ENCODE measurements at places on chromosomes 16 and 17.

DNA sequence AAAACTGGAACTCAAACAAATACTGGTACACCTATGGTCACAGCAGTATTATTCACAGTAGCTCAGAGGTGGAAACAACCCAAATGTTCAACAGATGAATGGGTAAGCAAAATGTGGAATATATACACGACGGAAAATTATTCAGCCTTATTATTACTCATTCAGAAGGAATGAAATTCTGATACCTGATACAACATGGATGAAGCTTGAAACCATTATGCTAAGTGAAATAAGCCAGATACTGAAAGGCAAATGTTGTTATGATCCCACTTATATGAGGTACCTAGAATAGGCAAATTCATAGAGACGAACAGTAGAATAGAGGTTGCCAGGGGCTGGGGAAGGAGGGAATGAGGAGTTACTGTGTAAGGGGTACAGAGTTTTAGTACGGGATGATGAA, 27.1 kb upstream of the MYLK3 start:
- DNase-seq, result no peak

DNA sequence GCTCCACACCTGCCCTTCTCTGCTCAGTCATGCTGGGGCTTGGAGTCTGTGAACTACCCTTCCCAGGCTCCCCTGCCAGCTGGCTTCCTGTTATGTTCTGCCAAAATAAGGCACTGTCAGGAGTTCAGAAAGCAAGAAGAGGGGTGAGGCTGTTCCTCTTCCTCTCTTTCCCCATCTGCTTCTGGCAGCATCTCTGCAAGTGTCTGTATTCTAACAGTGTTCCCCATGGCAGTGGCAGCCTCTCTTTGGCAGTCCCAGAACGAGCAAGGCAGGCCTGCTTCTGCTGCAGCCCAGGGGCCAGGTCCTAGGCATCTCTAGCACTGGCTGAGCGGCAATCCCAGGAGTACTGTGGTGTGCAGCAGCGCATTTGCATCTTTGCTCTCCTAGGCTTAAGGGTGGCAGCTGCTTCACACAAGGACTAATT, 219.1 kb downstream of the STX8 start:
- no peak for DNase-seq

DNA sequence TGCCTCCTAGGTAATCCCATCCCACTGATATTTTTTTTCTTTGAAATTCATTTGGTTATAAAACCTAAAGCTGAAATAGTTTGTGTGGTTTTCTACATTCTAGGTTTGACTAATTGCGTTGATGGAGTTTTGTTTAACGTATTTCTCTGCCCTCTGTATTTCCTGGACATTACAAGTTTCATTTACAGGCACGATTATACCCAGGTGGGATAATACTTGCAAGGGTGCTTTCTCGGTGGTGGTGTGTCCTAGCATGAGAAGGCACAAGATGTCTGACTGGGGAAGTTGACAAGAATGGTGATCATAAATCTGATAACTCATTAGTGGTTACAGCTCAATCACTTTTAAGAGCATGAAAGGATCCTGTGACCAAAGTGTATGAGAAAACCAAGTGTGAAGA, 45.0 kb downstream of the DYNLRB2 start:
- DNase-seq, result no peak

DNA sequence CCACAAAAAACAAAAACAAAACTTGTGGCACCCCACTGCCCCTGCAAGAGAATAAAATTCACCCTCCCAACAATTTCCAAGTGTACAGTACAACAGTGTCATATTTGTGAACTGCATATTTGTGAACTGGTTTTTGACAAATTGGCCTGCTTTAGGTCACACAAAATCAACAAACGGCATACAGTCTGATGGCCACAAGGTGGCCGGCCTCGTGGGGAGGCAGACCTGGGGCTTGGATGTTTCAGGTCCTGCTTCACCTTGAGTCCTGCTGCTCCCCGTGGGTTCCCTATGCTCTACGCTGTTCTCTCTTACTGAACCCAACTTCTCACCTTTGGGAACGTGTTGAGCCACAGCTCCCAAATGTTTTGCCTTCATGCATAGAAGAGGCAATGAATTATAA, 102.2 kb downstream of the CDK5R1 start:
- DNase-seq, result no peak

- DNase-seq, result no peak
Measured at GRCh38 chr16:11630046-11630767, 38.0 kb upstream of the SNN start.

DNA sequence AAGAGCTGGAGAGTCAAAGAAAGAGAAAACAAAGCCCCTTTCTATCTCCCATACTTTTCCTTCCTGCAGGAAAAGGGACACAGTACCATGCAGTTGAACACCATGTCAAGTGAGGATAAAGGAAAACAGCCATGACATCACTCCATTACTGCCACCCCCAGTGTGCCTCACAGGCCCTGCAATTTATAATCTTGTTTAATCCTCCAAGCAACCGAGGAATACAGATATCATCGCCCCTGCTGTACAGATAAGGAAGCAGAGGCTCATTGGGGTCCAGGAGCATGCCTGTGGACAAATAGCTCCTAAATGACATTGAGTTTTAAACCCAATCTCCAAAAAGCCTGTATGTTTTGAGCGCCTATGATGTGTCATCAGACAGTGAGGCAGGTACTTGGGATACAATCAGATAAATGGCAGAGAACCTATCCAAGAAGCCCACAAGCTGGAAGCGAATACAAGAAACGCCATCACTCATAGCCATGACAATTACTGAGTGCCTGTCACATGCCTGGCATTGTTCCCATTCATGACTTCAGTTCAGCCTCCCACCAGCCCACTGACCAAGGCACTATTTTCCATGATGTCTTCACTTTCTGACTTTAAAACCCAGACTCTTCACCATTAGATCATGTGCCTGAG, 45.5 kb downstream of the CPPED1 start:
- no peak for DNase-seq

DNA sequence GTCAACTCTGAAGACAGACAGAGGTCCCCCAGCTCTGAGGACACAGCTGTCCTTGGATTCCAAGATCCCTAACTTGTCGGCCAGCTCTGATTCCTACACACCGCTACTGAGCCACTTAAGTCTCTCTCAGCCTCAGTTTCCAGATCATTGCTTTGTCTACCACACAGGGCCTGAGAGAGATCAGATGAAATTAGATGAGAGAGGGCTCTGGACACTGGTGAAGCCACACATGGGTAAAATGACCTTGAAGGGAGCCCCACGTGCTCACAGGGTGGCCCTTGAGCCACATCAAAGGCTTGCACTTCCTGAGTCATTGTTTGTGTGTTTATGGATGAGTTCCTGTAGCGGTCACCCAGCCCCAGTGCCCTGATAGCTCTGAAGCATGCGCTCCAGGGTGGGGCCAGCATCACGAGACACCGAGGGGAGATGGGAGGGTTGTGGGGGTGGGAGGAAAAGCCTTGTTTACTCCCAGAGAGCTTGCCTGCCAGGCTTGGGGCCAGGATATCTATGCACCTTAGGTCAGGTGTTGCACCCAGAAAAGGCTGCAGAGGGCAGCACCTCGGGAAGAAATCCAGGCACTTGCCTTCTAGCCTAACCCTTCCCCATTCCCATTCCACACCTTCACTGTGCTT, 32.7 kb upstream of the SLC6A2 start:
- no peak for DNase-seq

- DNase-seq, result no peak
Measured at GRCh38 chr17:16927641-16928321, 44.1 kb downstream of the TNFRSF13B start.

- DNase-seq, result no peak
Measured at GRCh38 chr17:29102741-29103181, 59.8 kb downstream of the PIPOX start.

DNA sequence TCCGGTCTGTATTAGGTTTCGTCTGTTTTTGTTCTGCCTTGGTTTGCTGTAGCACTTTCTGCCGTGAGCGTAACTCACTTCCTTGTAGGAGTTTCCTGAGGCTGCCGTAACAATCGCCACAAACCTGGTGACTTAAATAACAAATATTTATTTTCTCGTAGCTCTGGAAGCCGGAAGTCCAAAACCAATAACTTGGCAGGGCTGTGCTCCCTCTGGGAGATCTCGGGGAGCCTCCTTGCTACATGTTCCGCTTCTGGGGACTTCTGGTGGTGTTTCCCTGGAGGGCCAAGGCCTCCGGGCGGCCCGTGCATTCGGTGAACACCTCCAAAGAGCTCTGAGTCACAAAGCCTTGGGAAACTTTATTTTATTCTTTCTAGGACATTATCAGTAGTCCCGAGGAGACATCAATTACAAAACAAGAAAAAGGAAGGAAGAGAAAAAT, 6.8 kb upstream of the WDR45B start:
- no peak for DNase-seq

- peak; percentile 53 for DNase-seq
Measured at GRCh38 chr16:66335704-66336329, 30.7 kb upstream of the CDH5 start.

- DNase-seq, result no peak
Measured at GRCh38 chr17:3740611-3741073, 16.9 kb downstream of the HASPIN start.

DNA sequence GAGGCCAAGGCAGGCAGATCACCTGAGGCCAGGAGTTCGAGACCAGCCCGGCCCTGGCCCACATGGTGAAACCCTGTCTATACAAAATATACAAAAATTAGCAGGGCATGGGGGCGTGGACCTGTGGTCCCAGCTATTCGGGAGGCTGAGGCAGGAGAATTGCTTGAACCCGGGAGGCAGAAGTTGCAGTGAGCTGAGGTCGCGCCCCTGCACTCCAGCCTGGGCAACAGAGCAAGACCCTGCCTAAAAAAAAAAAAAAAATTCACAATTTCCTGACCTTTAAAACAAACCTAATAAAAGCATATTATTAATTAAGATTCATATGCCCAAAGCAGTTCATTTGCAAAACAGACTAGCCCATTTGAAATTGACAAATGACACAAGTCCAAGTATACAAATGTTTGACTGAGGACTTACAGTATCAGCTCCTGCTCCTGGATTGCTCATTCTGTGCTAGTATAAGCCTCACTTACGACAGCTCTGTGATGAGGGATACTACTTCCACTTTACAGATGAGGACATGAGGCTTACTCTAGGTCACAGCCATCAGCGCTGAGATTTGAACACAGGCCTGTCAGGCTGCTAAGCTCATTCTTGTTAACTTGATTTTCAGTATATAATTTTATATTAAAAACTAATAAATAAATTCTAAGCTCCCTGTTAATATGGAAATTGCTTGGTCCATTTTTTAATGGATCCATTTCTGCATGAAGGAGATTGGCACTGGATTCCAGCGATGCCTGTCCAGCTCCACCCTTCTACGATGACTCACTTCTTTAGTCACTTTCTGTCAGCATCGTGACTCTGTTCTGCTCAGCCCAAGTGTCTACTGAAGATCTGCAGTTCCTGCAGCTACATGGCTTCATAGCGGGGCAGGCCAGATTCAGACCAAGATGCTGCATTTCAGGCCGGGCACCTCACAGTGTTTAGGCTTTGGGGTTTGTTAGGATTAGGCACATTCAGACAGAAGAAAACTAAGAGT, 88.2 kb downstream of the WDR59 start:
- peak; percentile 53 for DNase-seq

DNA sequence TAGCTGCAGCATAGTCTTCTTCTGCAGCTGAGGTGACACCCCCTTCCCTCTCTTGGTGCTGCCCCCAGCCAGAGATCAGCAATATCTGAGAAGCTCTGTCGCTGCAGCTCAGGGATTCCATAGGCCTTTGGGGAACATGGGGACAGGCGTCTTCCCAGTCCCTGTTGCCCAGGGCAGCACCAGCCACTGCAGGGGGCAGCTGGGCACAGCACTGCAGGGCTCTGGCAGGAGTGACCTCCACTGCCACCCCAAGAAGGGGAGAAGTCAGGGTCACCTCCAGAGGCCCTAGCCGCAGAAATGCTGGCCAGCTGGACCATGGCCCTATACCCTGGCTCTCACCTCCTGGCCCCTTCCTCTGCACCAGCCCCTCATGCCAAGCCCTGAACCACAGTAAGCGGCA, 16.9 kb downstream of the SCN4A start:
- DNase-seq, result no peak

- no peak for DNase-seq
Measured at GRCh38 chr16:66774981-66775380, 23.6 kb upstream of the DYNC1LI2 start.

- no peak for DNase-seq
Measured at GRCh38 chr17:50099003-50099402, 3.9 kb downstream of the PDK2 start.

- DNase-seq, result no peak
Measured at GRCh38 chr16:15552507-15552906, 90.4 kb downstream of the MARF1 start.

DNA sequence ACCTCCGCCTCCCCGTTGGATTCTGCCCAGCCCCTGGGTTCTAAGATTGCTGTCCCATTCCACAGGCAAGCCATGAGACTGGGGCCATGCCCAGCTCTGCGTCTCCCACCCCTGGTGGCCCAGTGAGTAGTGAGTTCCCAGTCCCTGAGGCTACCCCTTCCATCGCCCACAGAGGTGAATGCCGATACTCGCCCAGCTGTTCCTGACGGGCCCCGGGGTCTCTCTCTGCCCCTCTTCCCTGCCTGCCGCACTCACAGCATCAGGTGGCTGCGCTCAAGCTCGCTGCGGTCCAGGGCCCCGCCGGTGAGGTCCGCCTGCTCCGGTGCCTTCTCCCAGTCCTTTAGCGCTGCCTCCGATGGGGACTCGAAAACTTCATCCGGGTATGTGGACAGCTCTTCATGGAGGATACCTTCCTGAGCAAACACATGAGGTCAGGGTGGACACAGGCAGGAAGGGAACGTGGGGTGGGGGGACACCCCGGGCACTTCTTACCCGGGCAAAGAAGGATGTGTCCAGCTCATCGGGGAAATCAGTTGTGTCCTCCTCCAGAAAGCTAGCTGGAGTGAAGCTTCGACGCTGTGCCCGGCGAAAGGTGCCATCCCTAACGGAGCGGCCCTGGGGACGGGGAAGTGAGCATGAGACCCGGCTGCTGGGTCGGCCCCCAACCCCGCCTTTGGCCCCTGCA, 8.8 kb downstream of the SNRNP25 start:
- no peak for DNase-seq

DNA sequence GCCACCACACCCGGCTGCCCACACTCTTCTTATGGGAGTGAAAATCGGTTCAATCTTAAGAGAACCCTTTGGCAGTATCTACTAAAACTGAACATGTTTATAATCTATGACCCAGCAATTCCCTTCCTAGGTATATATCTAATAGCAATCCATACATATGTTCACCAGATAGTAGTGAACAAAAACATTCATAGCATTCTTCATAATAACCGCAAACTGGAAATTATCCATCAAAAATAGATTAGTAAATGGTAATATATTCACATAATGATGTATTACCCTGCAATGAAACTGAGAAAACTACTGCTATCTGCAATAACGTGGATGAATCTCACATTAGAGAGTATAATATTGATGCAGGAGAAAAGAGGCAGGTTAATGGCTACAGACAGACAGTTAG, 23.1 kb downstream of the COPRS start:
- no peak for DNase-seq

DNA sequence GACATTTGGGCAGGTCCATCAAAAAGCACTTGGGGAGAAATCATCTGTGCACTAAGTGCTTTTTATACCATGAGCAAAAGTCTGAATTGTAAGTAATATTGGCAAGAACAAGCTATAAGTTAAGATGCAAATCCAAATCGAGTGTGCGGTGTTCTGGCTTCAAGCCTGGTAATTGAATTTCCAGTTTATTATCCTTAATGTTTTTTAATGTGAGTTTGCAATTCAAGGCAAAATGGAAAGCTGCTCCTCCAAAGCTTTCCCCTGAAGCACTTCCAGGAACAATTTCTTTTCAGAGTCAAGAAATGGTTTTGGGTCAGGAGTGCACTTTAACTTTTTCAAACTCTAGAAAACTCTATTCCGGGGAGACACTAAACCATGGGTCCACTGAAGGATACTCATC, 445.7 kb downstream of the TOX3 start:
- DNase-seq, result no peak

- DNase-seq, result no peak
Measured at GRCh38 chr17:75060434-75061054, 13.5 kb downstream of the KCTD2 start.
